ENCODE measurements at places on chromosomes 2 and 18. TPM values are rescaled to one million over a fixed set of nuclear protein-coding genes. Genes with fewer than 3 reads are reported as not detected.

CIAO1 gene
- total RNA-seq: 58.5 TPM

- no peak overlapping the region for H3K4me3 ChIP-seq
- H3K27me3 ChIP-seq: no peaks in the 10 kb centered on the region
- no peak for DNase-seq
- H3K36me3 ChIP-seq: no peaks in the 10 kb centered on the region
- no peak overlapping the region for H3K27ac ChIP-seq
These were observed 82.8 kb upstream of the DSEL start for GRCh38 chr18:67599277-67599676.

PPP1R7 gene
- total RNA-seq: 50.7 TPM

SIX3 gene
- not detected for total RNA-seq

- H3K27ac ChIP-seq: no peak overlapping the region
- H3K4me1 ChIP-seq: no peaks in the 10 kb centered on the region
- H3K36me3 ChIP-seq: no peaks in the 10 kb centered on the region
- H3K4me3 ChIP-seq: no peak overlapping the region
These were observed 39.6 kb upstream of the CCDC88A start for GRCh38 chr2:55459279-55459678.

DNA sequence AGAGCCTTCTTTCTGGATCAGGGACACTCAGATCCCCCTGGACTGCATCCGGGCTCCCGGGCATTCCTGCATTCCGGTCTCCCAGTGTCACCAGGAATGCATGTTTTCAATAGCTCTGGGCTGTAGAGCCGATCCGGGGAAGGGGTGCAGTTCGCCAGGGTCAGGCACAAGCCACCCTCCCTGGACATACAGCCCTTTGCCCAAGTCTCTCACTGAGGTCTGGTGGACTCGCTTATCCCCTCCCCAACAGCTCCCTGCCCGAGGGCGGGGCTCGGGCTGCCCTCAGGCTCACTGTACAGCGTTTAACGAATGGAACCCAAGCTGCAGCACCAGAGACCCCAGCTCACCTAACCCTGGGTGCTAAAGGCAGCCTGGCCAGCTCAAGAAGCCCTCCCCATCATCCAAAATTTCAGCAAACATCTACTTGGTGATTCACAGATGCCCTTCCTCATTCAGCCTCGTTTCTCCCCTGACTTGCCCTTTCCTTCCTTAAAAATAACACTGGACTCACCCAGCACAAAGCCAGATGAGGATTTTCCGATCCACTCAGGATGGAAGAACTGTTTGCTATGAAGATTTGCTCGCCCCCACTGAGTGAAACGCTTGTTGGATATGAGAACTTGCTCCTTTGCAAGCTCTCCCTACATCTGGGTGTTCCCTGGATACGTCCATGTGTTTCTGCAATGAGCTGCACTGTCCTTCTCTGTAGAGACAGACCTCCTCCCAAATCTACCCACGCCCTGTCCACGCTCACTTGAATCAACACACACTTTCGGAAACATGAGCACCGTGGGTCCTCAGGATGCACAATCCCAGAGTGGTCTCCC lies 58.1 kb downstream of the PXDN start:
- DNase-seq: no peak
- H3K4me3 ChIP-seq: no peak overlapping the region
- no peak overlapping the region for H3K27ac ChIP-seq
- no peaks in the 10 kb centered on the region for H3K27me3 ChIP-seq
- no peaks in the 10 kb centered on the region for H3K36me3 ChIP-seq

CDH20 gene
- total RNA-seq: not detected

RND3 gene
- total RNA-seq: 8.6 TPM

GRCh38 chr2:170213651-170214050 lies 35.7 kb downstream of the MYO3B start:
- H3K36me3 ChIP-seq: no peaks in the 10 kb centered on the region
- H3K4me1 ChIP-seq: no peaks in the 10 kb centered on the region
- H3K4me3 ChIP-seq: no peak overlapping the region
- no peak overlapping the region for H3K27ac ChIP-seq

SLC8A1 gene
- 6.7 TPM for total RNA-seq

CCL20 gene
- total RNA-seq: not detected

VIL1 gene
- 1.3 TPM for total RNA-seq

GRCh38 chr2:225737556-225737955 lies 338.0 kb downstream of the NYAP2 start:
- no peaks in the 10 kb centered on the region for H3K36me3 ChIP-seq
- DNase-seq: no peak
- H3K27me3 ChIP-seq: no peaks in the 10 kb centered on the region
- peaks cover 11% of the 10 kb centered on the region for H3K4me1 ChIP-seq

CSRNP3 gene
- 6.3 TPM for total RNA-seq

- H3K4me3 ChIP-seq: no peak overlapping the region
- no peaks in the 10 kb centered on the region for H3K27me3 ChIP-seq
- H3K4me1 ChIP-seq: no peaks in the 10 kb centered on the region
- H3K27ac ChIP-seq: no peak overlapping the region
These were observed 42.3 kb downstream of the CRIM1 start for GRCh38 chr2:36397728-36398413.

SCN2A gene
- total RNA-seq: 1.4 TPM

All from ovary (tissue), 10 donors.